ENCODE measurements at places on chromosomes 11 and 22. TPM values are rescaled to one million over a fixed set of nuclear protein-coding genes. Genes with fewer than 3 reads are reported as not detected.

DNA sequence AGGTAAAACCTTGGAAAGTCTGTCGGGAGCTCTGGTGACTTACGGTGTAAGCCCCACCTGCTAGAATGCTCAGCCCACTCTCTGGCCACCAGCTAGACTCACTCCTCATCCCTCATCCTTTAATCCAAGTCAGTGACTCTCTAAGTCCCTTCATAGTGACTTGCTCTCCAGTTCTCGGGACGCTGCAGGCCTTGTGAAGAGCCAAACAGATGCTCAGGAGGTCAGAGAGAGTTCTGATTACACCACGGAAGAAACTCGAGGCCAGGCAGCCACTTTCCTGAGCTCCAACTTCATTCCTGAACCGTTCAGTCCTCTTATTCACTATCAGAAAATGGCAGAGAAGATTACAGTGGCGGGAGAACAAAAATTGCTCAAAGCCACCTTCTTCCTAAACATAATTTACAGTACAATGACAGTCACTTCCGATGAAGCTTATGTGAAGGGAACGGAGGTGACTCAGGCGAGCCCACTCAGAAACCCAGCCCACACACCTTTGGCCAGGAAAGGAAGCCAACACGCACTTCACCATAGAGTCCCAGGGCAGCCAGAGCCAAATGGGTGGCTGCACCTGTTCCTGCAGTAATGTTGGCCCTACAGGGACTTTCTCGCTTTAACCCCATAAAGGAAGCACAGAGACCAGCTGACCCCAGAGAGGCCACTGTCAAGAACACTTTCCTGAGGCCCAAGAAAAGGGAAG, 100.4 kb downstream of the GALNT18 start:
- H3K27me3 ChIP-seq, result no peaks in the 10 kb centered on the region
- no peak overlapping the region for H3K4me3 ChIP-seq
- H3K36me3 ChIP-seq, result no peaks in the 10 kb centered on the region
- no peak for DNase-seq

DNA sequence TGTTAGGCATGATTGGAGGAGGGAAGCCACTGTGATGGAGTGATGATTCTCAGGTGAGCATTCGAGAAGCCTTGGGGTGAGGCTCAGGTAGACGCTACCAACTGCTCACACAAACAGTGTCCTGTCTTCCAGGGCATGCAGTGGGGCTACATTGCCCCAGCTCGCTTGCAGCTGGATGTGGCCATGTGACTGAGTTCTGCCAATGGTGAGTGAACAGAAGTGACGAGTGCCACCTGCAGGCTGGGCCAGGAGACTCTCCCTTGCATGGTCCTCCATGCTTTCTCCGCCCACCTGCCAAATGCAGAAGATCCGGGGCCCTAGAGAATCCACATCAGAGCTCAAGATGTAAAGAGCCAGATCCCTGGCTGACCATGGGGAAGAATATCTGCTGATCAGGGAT, 195.9 kb downstream of the BCR start:
- peak; percentile 16 for DNase-seq
- no peaks in the 10 kb centered on the region for H3K4me1 ChIP-seq
- H3K27me3 ChIP-seq, result no peaks in the 10 kb centered on the region
- no peak overlapping the region for H3K4me3 ChIP-seq

GRCh38 chr11:96079691-96080090, 155.8 kb upstream of the MTMR2 start:
- no peak overlapping the region for H3K4me3 ChIP-seq
- no peak for DNase-seq
- no peaks in the 10 kb centered on the region for H3K36me3 ChIP-seq
- no peaks in the 10 kb centered on the region for H3K27me3 ChIP-seq
- H3K4me1 ChIP-seq, result peaks cover 17% of the 10 kb centered on the region

DNA sequence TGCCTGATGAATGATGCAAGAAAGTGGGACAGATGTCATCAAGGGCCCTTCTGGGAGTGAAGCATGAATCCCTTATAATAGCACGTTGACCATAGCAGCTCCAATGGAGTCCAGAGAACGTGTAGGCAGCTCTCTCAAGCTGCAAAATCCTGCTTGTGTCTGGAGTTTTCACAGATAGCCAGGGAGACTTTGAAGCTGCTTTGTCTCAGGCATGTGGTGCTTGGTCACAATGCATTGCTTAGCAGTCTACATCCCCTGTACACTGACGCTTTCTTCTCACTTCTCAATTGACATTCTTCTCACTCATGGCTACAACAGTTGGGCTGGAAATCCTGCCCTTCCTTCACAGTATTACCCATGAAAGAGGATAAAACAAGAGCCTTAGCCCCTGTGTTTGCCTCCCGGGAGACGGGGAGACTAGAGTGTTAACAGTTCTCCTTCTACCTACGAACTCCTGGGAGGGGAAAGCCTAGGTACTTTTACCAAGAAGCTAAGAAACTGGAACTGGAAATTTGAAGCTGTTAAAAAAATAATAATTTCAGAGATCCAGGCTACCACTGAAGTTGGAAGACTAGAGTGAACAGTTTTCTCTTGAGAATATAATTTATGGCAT, 20.7 kb upstream of the MMP7 start:
- H3K27ac ChIP-seq, result peak overlapping the region; percentile 69
- H3K27me3 ChIP-seq, result no peaks in the 10 kb centered on the region
- H3K4me1 ChIP-seq, result peaks cover 18% of the 10 kb centered on the region
- no peak for DNase-seq
- no peaks in the 10 kb centered on the region for H3K36me3 ChIP-seq

Gene MMP8
- not detected for polyA plus RNA-seq

DNA sequence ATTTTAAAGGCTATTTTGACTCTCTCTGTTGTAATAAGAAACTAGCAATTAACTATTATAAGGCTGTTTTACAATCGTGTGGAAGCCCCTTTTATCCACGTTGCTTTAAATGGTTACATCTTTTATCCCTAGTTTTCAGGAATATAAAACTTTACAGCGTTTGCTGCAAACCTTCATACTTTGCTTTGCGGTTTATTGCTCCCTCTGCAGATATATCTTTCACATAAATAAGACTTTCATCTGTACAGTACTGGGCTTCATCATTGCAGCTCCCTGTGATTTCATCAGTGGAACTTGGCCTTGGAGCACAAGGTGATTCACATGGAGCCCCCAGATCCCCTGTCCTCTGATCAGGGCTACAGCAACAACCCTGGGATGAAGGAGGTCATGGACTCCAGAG, 25.6 kb downstream of the HTR3A start:
- no peak for DNase-seq
- peaks cover 34% of the 10 kb centered on the region for H3K27me3 ChIP-seq
- H3K4me1 ChIP-seq, result no peaks in the 10 kb centered on the region
- no peak overlapping the region for H3K27ac ChIP-seq
- H3K4me3 ChIP-seq, result no peak overlapping the region

- no peaks in the 10 kb centered on the region for H3K36me3 ChIP-seq
- no peak overlapping the region for H3K27ac ChIP-seq
- no peaks in the 10 kb centered on the region for H3K27me3 ChIP-seq
- no peak overlapping the region for H3K4me3 ChIP-seq
- no peak for DNase-seq
Measured at GRCh38 chr11:113587308-113587739, 112.1 kb upstream of the DRD2 start.

GRCh38 chr22:30882184-30882717, 86.3 kb downstream of the MORC2 start:
- H3K27me3 ChIP-seq, result no peaks in the 10 kb centered on the region
- DNase-seq, result no peak
- H3K4me1 ChIP-seq, result peaks cover 37% of the 10 kb centered on the region
- peak overlapping the region; percentile 86 for H3K27ac ChIP-seq

DNA sequence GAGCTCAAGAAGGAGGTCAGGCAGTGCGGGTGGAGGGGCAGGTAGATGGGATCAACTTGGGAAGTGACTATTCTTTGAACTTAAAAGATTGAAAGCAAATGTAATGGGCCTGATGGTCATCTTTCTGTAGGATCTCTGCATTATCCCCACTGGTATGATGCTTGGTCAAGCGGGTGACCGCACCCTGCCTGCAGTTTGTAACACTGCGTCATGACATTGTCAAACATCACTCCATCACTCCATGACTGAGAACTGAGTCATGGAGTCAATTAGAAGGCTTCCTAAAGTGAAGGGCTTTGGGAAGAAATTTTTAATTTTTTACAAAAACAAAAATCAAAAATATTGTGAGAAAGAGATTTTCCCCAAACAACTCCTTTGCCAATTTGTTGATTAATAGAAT, 62.4 kb upstream of the BMAL1 start:
- H3K4me1 ChIP-seq, result no peaks in the 10 kb centered on the region
- no peak overlapping the region for H3K4me3 ChIP-seq
- no peaks in the 10 kb centered on the region for H3K36me3 ChIP-seq
- DNase-seq, result no peak
